ENCODE measurements at places on chromosomes 5 and 9. TPM values are rescaled to one million over a fixed set of nuclear protein-coding genes. Genes with fewer than 3 reads are reported as not detected.

The PCDHGA2 gene
- polyA plus RNA-seq: not detected

DNA sequence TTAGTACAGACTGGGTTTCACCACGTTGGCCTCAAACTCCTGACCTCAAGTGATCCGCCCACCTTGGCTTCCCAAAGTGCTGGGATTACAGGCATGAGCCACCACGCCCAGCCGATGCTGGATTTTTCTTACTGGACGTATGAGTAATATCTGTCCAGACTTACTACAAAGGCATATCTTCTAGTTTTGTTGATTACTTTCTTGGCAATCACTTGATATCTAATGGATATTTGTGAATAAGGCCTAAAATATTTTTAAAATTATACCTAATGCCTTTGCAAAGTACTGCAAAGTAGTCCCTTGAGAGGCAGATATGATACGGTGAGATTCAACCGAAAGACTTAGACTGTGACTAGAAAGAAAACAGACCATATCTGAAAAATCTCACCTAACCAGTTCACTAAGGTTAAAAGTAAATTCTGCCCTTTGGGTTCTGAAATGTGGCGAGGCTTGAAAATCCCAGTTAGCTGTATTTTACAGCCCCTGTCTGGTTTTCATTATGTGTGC lies 152.1 kb downstream of the GNAQ start:
- no peak for DNase-seq
- H3K27me3 ChIP-seq: peaks cover 5% of the 10 kb centered on the region
- H3K36me3 ChIP-seq: no peaks in the 10 kb centered on the region
- no peak overlapping the region for H3K4me3 ChIP-seq

- H3K4me1 ChIP-seq: no peaks in the 10 kb centered on the region
- no peaks in the 10 kb centered on the region for H3K27me3 ChIP-seq
- no peaks in the 10 kb centered on the region for H3K36me3 ChIP-seq
- H3K27ac ChIP-seq: no peak overlapping the region
- no peak for DNase-seq
- H3K4me3 ChIP-seq: no peak overlapping the region
These were observed 509.4 kb upstream of the SEMA6A start for GRCh38 chr5:117084067-117084466.

DNA sequence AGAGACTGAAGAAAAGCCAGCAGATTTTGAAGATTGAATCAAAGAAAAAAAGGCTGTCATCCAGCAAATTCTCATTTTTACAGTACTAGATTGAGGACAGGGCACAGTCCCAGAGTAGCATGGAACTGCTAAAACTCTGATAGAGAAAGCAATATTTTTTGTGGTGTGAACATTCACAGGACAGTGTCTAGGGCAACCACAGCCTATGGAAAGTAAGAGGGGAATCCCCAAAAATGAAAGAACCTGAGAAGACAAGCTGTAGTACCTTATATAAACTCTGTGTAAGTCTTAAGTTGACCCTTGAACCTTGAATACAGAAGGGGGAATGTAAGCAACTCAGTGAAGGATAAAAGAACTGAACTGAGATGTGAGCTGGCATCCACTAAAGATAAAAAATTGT lies 540.3 kb downstream of the HINT1 start:
- H3K27me3 ChIP-seq: no peaks in the 10 kb centered on the region
- no peak overlapping the region for H3K4me3 ChIP-seq
- no peak for DNase-seq

DNA sequence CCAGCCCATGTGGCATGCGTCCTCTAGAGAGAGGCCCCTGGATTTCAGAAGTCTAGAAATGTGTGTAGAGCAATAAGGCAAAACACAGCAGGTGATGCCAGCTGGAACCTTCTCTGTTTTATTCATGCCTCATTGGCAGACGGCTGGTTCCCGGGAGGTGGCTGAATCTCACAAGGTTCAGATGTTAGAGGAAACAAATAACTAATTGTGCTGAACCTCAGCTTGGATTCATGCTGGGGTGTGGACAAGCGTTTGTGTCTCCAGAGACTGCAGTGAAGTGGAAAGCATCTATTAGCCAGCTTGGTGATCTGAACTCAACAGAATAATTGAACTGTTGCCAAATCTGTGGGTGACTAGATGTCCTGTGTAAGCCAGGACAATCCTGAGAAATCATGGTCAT lies 131.1 kb upstream of the NR4A3 start:
- no peak overlapping the region for H3K27ac ChIP-seq
- H3K36me3 ChIP-seq: no peaks in the 10 kb centered on the region
- H3K27me3 ChIP-seq: peaks cover 5% of the 10 kb centered on the region
- no peak for DNase-seq
- no peak overlapping the region for H3K4me3 ChIP-seq

GRCh38 chr5:118208031-118208453 lies 780.3 kb downstream of the DTWD2 start:
- no peaks in the 10 kb centered on the region for H3K27me3 ChIP-seq
- no peaks in the 10 kb centered on the region for H3K4me1 ChIP-seq
- no peak for DNase-seq
- H3K27ac ChIP-seq: no peak overlapping the region
- H3K36me3 ChIP-seq: peaks cover 5% of the 10 kb centered on the region

DNA sequence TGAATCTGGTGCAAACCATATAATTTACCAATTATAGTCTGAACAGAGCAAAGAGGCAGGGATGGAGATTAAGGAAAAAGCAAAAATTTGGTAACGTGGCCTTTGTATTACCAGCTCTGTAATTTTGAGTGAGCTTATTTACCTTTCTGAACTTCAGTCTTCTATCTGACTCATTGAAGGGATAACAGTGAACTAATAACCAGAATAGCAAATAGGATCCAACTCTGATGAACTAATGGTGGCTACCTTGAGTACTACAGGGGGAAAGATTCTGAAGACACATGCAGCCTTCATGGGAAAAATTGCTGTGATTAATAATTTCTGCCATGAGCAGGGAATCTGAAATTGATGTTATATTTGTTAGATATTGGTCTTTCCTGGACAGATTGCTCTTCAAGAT lies 23.0 kb upstream of the LARP1 start:
- no peaks in the 10 kb centered on the region for H3K4me1 ChIP-seq
- DNase-seq: no peak
- no peaks in the 10 kb centered on the region for H3K36me3 ChIP-seq
- no peak overlapping the region for H3K4me3 ChIP-seq
- no peak overlapping the region for H3K27ac ChIP-seq

The ARHGEF28 gene
- polyA plus RNA-seq: not detected

DNA sequence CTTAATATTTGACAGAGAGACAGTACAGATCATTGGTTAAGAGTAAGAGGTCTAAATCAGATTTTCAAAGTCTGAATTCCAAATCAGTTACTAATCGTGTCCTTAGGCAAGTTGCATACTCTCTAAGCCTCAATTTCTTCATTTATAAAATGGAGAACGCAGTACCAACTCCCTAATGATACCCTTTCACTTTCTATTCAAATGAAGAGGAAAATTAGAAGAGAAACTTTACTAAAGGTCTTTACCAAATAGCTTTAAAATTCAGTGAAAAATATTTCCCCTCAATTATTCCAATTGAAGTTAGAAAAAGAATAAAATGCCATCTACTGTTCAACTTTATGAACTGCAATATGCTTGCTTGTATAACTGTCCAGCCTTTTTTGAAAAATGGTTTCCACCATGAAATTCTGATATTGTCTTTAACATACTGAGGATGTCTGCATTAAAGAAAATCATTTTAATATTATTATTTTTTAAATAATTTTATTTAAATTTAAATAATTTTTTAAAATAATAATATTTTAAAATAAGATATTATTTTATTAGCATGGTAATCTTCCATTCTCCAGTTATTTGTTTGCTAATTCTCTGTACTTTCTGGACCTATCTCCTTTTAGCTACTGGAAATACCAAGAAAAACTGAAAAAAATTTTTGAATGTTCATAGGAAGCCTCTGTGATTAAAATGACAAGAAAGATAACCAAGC lies 36.0 kb downstream of the POC5 start:
- no peaks in the 10 kb centered on the region for H3K4me1 ChIP-seq
- H3K4me3 ChIP-seq: no peak overlapping the region
- H3K36me3 ChIP-seq: no peaks in the 10 kb centered on the region
- H3K27ac ChIP-seq: no peak overlapping the region
- peak; percentile 31 for DNase-seq
- H3K27me3 ChIP-seq: no peaks in the 10 kb centered on the region

- no peak overlapping the region for H3K4me3 ChIP-seq
- H3K27me3 ChIP-seq: peaks cover 4% of the 10 kb centered on the region
- H3K27ac ChIP-seq: no peak overlapping the region
- H3K36me3 ChIP-seq: no peaks in the 10 kb centered on the region
- peaks cover 4% of the 10 kb centered on the region for H3K4me1 ChIP-seq
- DNase-seq: no peak
These were observed 25.9 kb upstream of the ADAMTS2 start for GRCh38 chr5:179371121-179371510.

DNA sequence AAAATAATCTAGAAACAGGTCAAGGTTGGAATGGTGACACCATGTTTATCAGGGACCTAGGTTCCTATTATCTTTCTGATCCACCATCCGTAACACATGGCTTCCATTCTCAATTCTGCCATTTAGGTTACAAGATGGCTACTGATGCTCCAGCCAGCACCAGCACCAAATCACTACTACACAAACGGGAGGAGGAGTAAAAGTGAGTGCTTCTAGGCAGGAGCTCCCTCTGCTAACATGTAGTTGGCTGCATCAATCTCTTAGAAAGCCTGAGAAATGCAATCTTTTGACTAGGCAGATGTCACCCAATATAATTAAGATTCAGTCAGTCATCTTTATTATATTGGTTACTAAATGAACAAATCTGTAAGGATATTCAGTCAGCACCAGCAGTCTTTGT lies 515.9 kb downstream of the RAB3C start:
- H3K4me3 ChIP-seq: no peak overlapping the region
- no peaks in the 10 kb centered on the region for H3K27me3 ChIP-seq
- no peak overlapping the region for H3K27ac ChIP-seq
- H3K36me3 ChIP-seq: peaks cover 5% of the 10 kb centered on the region
- no peak for DNase-seq
- H3K4me1 ChIP-seq: no peaks in the 10 kb centered on the region

The CNTNAP3 gene
- not detected for polyA plus RNA-seq

GRCh38 chr5:154577416-154577815 lies 99.4 kb upstream of the HAND1 start:
- no peak for DNase-seq
- peaks cover 39% of the 10 kb centered on the region for H3K27me3 ChIP-seq
- H3K27ac ChIP-seq: no peak overlapping the region
- peaks cover 6% of the 10 kb centered on the region for H3K4me1 ChIP-seq

- peaks cover 17% of the 10 kb centered on the region for H3K27me3 ChIP-seq
- H3K4me1 ChIP-seq: no peaks in the 10 kb centered on the region
- H3K27ac ChIP-seq: no peak overlapping the region
These were observed 43.9 kb downstream of the ADAMTS2 start for GRCh38 chr5:179301376-179301775.

DNA sequence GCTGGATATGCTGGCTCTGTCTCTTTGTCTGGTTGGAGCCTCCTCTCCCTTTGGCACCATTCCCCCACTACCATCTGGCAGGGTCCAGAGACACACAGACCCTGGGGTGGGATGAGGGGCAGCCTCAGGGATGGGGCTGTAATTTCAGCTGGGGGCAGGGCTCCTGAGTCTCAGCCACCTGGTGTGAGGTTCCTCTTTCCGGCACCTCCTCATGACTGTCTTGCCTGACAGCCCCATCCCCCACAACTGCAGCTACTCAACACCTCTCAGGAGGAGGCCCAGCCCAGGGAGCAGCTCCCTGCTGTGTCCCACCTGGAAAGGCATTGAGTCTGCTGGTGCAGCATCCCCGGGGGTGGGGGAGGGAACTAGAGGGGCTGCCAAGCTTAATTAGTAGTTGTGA lies 11.7 kb upstream of the RPS14 start:
- no peaks in the 10 kb centered on the region for H3K36me3 ChIP-seq
- H3K4me1 ChIP-seq: peaks cover 41% of the 10 kb centered on the region
- peak overlapping the region; percentile 85 for H3K27ac ChIP-seq

GRCh38 chr5:170691657-170692056 lies 91.9 kb upstream of the GABRP start:
- peaks cover 64% of the 10 kb centered on the region for H3K27me3 ChIP-seq
- peaks cover 7% of the 10 kb centered on the region for H3K36me3 ChIP-seq
- no peak overlapping the region for H3K4me3 ChIP-seq
- DNase-seq: no peak
- no peak overlapping the region for H3K27ac ChIP-seq

GRCh38 chr5:64838376-64838775 lies 69.6 kb downstream of the CWC27 start:
- H3K4me1 ChIP-seq: no peaks in the 10 kb centered on the region
- DNase-seq: no peak
- H3K27ac ChIP-seq: no peak overlapping the region
- H3K36me3 ChIP-seq: peaks cover 30% of the 10 kb centered on the region
- no peaks in the 10 kb centered on the region for H3K27me3 ChIP-seq

DNA sequence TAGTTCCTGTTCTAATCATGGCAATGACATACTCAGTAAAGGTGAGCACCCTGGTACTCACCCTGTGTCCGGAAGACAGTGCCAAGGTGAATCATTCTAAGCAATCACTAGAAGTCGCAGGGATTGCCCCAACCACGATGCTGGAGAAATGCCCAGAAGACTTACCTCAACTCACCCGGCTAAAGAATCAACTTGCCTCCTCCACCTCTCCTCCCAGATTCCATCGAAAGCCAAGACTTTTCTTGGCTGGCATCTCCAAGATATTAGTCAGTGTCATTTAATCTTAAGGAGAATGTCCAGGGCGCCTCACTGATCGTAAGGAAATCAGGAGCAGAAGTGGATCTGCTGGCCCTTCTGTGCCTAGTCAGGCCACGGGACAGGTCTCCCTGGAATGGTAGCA lies 204.9 kb downstream of the ERCC6L2 start:
- no peak for DNase-seq
- H3K4me1 ChIP-seq: no peaks in the 10 kb centered on the region
- no peak overlapping the region for H3K4me3 ChIP-seq
- peaks cover 8% of the 10 kb centered on the region for H3K27me3 ChIP-seq

DNA sequence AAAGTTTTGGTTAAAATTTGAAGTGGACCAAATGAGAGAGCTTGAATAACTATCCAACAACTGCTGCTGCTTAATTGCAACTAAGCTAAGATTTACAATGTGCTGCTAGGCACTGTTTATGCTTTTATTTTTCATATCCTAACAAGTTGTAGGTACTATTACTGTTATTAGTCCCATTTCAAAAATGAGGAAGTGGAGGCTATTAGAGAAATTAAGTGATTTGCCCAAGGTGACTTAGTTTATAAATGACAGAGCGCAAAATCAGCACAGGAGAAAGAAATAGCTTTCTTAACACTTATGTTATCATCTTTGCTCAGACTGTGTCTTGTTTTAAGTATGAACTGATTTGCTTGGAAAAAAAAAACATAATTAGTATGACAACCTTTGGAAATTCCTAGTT lies 23.1 kb downstream of the WDR36 start:
- DNase-seq: no peak
- H3K4me1 ChIP-seq: no peaks in the 10 kb centered on the region
- H3K27me3 ChIP-seq: no peaks in the 10 kb centered on the region

DNA sequence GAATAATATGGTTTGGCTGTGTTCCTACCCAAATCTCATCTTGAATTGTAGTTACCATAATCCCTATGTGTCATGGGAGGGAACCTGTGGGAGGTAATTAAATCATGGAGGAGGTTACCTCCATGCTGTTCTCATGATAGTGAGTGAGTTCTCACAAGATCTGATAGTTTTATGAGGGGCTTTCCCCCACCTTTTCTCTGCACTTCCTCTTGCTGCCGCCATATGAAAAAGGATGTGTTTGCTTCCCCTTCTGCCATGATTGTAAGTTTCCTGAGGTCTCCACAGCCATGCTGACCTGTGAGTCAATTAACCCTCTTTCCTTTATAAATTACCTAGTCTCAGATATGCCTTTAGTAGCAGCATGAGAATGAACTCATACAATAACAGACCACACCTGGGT lies 63.7 kb upstream of the PRR16 start:
- peaks cover 5% of the 10 kb centered on the region for H3K27me3 ChIP-seq
- H3K4me1 ChIP-seq: no peaks in the 10 kb centered on the region
- no peaks in the 10 kb centered on the region for H3K36me3 ChIP-seq
- no peak overlapping the region for H3K4me3 ChIP-seq
- H3K27ac ChIP-seq: no peak overlapping the region

All from naive B cell (primary cell).